ENCODE measurements at places on chromosomes 6 and 20.
A peak's percentile ranks its signal among the peaks of the same experiment; 100 is the strongest.

DNA sequence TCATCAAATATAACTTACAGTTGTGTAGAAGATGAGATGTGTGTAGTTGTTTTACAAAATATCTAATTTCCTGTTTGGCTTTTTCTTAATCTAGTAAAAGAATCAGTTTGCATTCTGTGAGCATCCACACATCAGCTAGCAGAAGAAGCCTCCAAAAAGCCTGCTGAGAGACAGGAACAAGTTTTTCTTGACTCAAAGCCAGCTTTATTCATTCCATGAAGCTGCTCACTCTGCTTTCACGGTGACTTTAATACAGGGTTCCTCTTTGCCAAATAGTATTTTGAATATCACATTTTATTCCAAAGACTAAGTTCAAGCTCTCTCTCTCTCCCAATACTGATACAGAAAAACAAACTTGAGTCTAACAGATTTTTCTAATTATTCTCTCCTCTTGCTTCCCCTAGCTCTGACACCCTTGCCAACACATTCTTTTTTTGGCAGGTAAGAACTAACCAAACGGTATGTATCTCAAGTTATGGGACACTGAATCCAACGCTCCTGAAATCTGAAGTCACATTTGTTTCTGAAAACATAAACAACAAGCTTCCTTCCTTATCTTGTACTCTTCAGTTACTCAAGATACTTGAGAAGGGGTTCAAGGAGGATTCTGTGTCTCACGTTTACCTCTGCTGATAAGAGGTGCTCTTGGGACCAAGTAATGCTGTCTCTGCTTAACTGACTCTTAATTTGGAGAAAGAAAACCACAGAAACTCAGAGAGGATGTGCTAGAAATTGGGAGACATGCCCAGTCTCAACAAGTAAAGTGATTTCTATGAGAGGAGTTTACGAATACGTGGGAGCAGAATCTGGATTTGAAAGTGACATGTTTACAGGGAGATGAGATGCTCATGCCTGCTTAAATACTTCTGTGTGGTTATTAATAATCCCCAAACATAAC is 184.2 kb upstream of the SPTLC3 start:
- no peak for DNase-seq

GRCh38 chr20:48149902-48150301 is 364.6 kb upstream of the SULF2 start:
- no peak for DNase-seq

DNA sequence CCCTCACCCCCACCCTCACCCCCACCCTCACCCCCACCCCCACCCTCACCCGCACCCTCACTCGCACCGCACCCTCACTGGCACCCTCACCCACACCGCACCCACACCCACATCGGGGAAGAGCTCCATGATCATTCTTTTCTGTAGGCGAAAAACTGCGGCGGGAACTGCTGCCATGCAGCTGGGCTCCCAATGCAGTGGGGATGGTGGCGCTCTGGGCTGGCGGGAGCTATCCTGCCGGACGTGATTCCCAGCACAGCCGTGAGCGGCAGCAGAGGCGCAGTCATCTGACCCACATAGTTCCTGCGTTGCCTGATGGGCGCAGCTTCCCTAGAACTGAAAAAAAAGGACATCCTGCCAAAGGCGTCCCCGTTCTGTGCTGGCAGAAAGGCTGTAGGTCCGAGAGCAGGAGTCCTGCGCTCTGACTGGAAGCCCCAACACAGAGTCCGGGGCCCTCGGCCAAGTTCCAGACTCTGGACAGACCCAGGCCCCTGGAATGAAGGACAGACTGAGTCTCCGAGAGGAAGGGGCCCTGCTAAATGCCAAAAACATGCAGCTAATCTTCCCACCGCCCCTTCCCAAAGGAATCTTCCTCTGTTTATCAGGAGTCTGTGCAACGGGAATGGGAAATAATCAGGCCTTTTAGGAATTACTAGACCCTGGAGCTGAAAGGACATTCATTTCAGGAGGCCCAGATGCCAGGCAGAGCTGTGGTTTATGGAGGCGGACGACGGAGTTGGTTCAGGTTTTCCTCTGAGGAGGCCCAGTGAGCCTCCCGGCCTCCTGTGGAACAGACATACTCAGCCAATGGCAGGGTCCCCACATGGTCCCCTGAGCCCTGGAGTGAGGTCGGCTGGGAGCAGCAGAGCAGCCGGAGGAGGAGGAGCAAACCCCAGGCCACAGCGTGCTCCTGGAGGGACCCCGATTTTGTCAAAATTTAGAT is 14.1 kb upstream of the TCFL5 start:
- no peak for DNase-seq

DNA sequence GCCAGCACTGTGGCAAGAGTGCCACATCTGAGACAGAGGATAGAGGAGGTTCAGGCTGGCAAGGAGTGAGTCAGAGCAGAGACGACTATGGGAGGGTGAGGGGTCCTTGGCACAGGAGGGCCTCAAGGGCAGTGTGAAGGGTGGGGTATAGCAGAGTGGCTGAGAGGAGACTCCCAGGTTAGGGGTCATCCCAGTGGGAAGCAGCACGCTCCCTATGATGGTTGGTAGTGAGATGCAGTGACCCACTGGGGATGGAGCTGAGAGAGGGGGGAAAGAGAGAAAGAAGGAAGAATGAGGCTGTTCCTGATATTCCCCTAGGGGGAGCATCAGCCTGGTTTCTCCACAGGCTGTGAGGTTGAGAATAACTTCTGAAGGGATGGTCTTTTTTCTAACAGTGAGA is 97.3 kb downstream of the INSM1 start:
- DNase-seq, result no peak

- no peak for DNase-seq
These were observed 55.0 kb downstream of the BCKDHB start for GRCh38 chr6:80161434-80161833.

GRCh38 chr20:7967199-7967844 is 27.1 kb upstream of the HAO1 start:
- no peak for DNase-seq

DNA sequence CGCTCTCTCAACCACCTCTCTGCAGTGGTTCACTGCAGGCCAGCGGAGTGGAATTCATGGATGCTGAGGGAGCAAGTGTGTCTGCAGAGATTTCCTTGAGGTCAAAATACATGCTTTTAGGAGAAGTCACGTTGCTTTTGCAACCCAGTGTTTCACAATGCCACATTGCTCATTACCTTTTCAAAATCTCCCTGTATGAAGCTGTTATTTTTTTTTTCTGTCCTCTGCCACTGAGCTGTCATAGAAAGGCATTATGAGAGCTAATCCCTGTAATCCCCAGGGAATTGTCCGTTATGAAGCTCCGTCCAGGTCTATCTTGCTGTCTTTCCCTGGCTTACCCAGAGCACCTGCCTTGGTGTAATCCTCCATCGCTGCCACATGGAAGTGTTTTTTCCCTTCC is 60.5 kb upstream of the SLC22A23 start:
- no peak for DNase-seq

DNA sequence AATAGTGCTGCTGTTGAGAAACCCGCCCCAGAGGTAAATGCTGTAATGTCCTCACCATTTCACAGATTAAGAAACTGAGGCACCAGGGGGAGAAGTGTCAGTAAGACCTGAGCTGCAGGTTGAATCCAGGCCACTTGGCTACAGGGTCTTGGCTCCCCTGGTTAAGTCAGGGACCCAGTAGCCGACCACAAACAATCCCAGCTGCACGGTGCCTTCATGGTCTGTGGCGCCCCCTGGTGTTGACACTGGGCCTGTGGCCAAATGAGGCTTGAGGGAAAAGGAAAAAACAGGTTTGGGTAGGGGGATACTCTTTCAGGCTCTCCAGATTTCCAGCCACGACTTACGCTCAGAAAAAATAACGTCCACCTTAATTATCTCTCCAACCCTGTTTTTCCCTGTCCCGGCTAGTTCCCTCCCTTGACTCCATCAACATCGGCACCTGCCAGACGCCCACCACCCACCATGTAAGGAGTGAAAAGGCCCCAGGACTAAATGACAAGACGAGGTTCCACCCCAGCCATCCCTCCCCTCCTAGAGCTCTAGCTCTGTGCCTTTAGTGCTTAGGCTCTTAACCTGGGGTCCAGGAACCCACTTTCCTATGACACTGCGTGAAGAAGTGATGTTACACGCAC is 47.7 kb upstream of the POLR1H start:
- DNase-seq, result peak; percentile 63

GRCh38 chr6:18221288-18221615 is 43.1 kb downstream of the DEK start:
- no peak for DNase-seq

- DNase-seq, result no peak
These were observed 42.5 kb downstream of the LY86 start for GRCh38 chr6:6631053-6631452.

- DNase-seq, result no peak
These were observed 61.9 kb upstream of the RPS6KA2 start for GRCh38 chr6:166688901-166689300.

GRCh38 chr20:45935416-45936046 is 1.0 kb downstream of the PCIF1 start:
- no peak for DNase-seq

All from stimulated activated CD4-positive, alpha-beta T cell treated with anti-CD3 and anti-CD28 coated beads, Interleukin-4, amount 100 ng/mL, for 1 hour (primary cell).